ENCODE measurements at places on chromosomes 2 and 18.

DNA sequence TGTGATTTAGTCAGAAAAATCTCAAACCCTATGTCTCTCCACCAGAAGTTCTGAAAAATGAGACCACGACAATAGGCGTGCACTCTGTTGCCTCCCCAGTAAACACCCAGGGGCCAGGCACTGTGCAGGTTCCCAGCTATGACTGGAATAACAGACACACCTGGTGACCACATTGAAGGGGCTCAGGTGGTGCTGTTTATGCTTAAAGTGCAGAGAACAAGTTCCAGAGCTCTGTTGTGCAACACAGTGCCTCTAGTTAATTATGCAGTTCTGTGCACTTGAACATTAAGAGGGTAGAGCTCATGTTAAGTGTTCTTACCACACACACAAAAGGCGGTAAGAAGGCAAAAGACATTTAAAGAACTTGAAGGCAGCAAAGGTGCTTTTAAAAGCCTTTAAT is 52.6 kb upstream of the AFF3 start:
- no peak for DNase-seq

- no peak for DNase-seq
These were observed 101.4 kb downstream of the CCDC85A start for GRCh38 chr2:56285224-56285623.

DNA sequence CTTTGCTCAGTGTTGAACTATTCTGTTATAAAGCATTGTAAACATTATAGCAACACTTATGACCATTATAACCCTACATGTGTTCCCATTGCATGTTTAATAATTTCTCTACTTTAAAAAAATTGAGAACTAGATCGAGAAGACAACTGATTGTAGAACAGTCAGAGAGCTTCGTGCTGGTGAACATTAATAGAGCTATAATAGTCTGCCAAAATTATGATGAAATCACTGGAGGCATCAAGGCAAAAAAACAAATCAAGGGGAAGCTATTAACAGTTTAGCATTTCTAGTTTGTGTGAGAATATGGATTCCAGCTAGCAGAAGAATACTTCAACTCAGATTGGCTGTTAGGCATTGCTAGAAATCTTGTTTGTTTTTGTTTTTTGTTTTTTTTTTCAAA is 284.2 kb downstream of the CAMKMT start:
- DNase-seq: no peak

DNA sequence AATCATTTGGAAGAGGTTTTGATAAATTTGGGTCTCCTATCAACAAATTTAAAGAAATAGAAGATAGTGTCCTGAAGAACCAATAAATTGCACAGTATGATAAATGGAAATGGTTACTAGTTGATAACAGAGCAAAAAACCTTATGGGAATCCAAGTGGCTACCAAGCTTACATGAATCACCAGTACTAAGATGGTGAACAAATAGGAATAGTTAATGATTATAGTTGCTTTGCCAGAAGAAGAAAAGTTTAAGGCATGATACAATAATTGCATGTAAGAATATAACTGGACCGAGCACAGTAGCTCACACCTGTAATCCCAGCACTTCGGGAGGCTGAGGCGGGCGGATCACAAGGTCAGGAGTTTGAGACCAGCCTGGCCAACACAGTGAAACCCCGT is 19.6 kb upstream of the INO80D start:
- DNase-seq: no peak

DNA sequence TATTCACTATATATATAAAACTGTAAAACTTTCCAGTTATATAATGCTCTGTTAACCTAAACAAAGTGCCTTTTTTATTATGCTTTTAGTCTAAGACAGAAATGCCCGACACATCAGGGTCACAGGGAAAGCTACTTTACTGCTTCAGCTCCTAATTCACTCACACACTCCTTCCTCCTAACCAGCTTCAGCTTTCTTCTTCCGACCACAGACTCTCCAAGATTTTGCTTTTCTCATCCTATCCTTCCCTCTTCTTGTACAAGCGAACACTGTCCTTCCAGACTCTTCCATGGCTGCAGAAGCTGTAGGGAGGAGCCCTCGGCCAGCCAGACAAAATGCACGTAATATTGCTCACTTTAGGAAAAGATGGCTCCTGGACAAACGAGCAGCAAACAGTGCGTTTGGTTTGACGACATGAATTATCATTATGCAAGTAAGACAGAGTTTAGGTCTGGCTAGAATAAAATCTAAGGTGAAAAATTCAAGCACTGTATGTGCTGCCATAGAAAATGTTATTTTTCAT is 47.5 kb upstream of the HNRNPA3 start:
- no peak for DNase-seq

DNA sequence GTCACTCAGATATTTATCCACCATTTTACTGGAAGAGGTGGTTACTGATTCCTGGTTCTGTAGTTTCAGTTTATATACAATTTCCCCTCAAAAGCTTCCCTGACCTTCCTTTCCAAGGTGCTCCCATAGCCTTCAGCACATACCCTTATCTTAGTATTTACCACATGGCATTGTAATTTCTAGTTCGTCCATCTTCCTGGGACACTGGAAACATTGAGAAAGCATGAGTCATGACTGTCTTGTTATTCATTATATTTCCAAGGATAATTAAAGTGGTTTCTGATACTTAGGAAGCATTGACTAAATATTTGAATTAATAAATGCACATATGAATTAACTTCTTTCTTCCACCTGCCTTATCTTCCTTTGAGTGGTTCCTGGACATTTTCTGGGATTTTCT is 203.8 kb downstream of the ETAA1 start:
- DNase-seq: no peak

- DNase-seq: no peak
These were observed 268.7 kb upstream of the SETBP1 start for GRCh38 chr18:44411976-44412375.

- DNase-seq: no peak
These were observed 322.9 kb upstream of the ACVR2A start for GRCh38 chr2:147521936-147522335.

- no peak for DNase-seq
These were observed 179.5 kb downstream of the LOXHD1 start for GRCh38 chr18:46477425-46478011.

DNA sequence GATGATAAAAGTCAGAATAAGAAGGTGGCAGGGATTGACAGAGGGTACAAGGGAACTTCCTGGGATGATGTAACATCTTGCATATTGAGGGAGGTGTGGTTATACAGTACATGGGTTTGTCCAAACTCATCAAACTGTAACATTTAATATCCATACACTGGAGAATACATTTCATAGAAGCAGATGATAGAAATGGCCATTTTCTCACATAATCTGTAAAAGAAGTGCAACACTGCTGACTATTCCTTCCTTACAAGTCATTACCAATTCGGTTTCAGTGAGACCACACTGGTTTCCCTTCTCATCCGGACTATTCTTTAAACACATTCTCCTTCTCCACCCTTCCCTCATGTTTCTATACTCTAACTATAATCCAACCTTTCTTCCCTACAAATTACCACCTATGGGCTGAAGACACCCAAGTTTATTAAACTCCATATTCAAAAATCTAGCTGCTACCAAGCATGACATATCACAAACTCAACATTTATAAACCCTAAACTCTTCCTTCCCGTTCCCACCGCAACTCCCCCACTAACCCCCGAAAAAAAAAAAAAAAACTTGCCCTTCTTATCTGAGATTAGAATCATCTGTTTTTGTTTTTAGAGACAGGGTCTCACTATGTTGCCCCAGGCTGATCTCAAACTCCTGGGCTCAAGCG is 1.6 kb downstream of the COX7A2L start:
- DNase-seq: no peak

- DNase-seq: no peak
These were observed 70.6 kb upstream of the TEX51 start for GRCh38 chr2:126828051-126828450.

DNA sequence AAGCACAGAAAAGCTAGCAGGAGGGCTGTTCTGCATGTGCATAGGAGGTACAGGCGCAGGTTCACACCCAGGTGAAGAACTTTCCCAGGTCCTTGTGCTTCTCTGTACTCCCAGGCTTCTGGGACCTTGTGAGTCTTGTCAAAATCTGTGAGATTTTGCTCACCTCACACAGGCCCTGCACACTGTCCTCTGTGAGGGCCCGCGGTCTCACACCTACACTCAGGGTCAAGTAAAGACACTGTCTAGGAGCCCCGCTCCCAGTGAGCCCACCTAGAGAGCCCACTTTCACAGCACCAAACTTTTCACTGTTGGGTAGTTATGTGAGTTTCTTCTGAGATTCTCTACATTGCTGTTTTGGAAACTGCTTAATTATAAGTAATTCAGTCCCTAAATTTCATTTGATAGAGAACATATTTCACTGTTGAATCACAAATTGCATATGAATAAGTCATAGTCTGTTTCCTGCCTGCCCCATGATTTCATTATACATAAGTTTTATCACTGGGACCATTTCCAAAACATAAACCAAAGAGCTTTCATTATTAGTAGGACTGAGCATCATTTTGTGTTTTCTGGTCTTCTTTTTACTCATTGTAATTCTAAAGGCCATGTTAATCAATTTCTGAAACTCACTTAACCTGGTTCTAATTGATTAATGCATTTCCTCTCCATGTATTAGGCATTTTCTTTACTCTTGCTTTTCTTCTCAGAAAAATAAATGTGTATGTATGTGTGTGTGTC is 234.2 kb upstream of the SPOPL start:
- DNase-seq: no peak

GRCh38 chr2:10239561-10239967 is 63.1 kb upstream of the HPCAL1 start:
- no peak for DNase-seq

DNA sequence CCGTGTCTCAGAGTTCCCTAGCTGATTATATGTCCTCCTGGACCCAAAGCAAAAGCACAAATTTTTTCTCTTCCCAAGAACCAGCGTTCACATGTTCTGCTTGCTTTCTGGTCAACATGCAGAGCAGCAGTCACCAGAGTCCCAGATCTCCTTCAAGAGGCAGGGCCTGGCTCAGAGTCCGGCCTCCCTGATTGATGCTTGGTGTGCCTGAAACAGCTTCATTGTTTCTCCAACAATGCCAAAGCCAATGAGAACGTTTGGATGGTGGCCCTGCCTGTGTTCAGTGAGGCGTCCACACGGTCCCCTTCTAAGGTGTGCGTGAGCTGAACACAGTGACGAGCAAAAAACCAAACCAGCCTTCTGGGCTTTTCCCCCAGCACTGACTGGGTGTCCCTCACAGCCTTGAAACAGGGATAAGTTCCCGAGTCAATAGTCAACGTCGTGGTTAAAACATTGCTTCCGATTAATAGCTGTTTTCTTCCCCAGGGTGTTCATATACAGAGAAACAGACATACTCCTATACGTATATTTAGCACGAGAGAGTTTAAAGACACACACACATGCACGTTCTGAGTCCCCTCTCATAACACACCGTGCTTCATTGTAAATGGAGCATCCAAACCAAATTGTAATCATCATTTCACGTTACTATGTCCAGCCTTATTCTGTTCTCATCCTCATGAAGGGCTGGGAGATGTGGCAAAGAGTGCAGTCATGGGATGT is 19.3 kb upstream of the POU3F3 start:
- DNase-seq: no peak

GRCh38 chr18:49682173-49682802 is 120.4 kb downstream of the LIPG start:
- DNase-seq: no peak
